NCI-H1694 (cell line): ENCODE measurements at places on chromosomes 3 and 15.

DNA sequence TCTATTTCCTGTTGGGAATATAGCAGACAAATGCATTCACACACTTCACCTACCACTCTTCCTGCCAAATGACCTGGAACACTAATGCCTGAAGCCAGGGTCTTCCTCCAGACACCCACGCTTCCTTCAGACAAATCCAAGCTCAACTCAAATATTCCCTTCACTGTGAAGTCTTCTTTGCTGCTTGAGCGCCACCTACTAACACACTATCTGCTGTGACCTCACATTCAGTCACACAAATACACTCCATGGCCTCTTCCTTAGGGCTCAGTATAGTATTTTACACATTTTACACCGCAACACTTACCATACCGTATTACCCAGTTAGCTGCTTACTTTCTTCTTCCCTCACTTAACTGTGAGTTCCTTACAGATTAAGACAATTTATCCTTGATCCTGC is 149.4 kb downstream of the SHOX2 start:
- no peak for DNase-seq

GRCh38 chr3:140334132-140334929 is 343.5 kb upstream of the TRIM42 start:
- DNase-seq, result no peak

GRCh38 chr15:98501192-98501591 is 147.1 kb upstream of the IGF1R start:
- DNase-seq, result no peak

DNA sequence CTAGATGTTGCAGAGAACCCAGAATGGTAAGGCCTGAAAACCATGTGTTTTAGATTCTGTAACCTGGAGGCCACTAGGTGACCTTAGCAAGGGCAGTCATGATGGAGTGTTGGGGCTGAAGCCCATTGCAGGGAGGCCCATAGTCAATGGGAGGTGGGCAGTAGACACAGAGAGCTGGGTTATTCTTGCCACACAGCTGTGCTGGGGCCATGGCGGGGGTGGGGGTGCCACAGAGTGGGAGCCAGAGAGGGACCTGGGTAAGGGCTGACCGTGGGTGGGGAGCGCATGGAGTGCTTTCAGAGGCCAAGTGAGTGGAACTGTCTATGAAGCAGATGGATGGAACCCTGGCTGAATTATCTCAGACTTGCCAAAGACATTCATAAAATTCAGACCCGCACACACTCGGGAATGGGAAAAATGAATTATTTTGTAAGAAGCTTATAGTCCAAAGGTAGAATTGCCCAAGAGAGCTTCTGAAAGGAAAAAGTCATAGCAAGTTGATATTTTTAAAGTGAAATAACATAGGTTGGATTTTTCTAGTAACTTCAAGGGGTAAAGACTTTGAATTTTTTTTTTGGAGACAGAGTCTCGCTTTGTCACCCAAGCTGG is 53.9 kb downstream of the SMAD3 start:
- no peak for DNase-seq
